ENCODE measurements at places on chromosomes 3 and 15. TPM values are rescaled to one million over a fixed set of nuclear protein-coding genes. Genes with fewer than 3 reads are reported as not detected.

DNA sequence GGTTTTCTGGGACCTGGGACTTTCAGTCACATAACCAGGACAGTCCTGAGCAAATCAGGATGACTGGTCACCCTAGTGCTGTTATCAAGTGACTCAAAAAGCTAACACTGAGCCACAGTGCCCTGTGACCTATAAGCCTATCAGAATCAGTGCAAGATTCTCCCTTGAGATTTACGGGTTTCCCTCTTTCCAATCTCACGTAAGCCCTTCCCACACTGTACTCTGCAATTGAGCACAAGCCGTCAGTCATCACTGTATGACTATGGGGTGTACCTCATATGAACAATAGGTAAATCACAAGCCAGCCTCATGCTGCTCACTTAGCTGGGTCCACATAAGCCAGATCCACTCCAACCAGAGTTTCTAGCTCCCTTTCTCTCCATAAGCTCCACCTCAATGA lies 21.0 kb upstream of the CLDN18 start:
- no peak for DNase-seq

DNA sequence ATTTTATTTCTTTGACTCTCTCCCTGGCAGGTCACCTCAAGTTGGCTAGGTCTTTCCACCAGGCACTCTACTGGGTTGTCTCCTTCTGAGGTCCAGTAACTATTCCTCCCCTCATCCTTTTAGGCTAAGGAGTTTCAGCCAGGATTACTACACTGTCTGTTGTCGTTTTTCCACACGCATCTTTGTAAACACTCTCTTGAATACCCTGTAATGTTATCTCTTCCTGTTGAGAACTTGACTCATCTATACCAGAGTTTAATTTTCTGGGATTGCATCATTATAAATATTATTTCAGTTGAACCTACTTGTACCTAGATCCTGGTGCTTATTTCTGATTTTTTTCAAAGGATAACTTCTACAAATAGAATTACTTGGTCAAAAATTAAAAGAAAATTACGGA lies 138.3 kb downstream of the SQOR start:
- DNase-seq, result no peak

- DNase-seq, result no peak
Measured at GRCh38 chr3:36560685-36561084, 180.4 kb downstream of the STAC start.

GRCh38 chr3:183613366-183614285 lies 21.8 kb upstream of the KLHL24 start:
- DNase-seq, result no peak

DNA sequence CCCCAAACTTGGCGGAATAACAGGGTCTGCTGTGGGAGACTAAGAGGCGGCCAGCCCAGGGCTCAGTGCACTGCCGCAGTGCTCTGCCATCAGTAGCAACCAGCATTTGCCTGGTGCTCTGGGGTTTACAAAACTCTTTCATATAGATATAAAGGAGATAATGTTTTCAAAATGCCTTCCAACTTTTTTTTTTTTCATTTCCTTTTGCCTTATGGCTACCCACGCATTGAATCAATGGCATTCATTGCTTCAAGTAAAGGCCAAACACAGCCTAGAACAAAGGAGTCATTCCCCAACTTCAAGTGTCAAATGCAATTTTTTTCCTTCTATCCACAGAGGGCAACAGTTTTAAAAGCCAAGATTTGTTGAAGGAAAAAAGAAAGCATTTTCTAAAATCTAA lies 11.6 kb upstream of the SLC24A5 start:
- DNase-seq, result no peak

GRCh38 chr15:42494998-42495360 lies 455 bp upstream of the SNAP23 start:
- no peak for DNase-seq

DNA sequence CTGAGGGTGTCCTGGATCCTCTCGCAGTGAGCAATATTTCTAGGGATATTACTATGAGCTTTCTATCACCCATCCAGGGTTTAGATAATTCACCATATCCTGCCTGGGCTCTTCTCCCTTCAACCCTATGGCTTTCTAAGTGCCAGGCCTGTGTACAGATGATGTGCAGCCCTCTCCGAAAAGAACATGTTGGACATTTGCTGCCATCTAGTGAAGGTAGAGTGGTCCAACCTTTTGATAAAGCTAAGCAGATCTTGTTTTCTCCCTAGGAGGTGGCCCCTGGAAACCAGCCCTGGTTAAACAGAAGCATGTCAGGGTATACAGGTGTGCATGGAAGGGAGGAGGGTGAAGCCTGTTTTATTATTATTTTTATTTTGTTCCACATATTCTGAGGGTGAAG lies 27.9 kb upstream of the SCN10A start:
- no peak for DNase-seq

GRCh38 chr3:184373422-184373821 lies 4.6 kb downstream of the THPO start:
- DNase-seq, result no peak

The A4GNT gene
- total RNA-seq, result 1.0 TPM

The CILP gene
- 0.57 TPM for total RNA-seq

The CTNNB1 gene
- total RNA-seq, result 127 TPM

The PLSCR2 gene
- 0.40 TPM for total RNA-seq

The HCN4 gene
- 0.16 TPM for total RNA-seq
